ENCODE measurements at places on chromosomes 3 and 15. TPM values are rescaled to one million over a fixed set of nuclear protein-coding genes. Genes with fewer than 3 reads are reported as not detected.

Gene NKIRAS1
- total RNA-seq = 3.5 TPM

Gene PLCB2
- total RNA-seq = 9.9 TPM

Gene CACNA2D2
- total RNA-seq = 1.5 TPM

Gene VPS18
- total RNA-seq = 18.0 TPM

Gene CMTM8
- total RNA-seq = 3.5 TPM

Gene CHL1
- total RNA-seq = 9.1 TPM

DNA sequence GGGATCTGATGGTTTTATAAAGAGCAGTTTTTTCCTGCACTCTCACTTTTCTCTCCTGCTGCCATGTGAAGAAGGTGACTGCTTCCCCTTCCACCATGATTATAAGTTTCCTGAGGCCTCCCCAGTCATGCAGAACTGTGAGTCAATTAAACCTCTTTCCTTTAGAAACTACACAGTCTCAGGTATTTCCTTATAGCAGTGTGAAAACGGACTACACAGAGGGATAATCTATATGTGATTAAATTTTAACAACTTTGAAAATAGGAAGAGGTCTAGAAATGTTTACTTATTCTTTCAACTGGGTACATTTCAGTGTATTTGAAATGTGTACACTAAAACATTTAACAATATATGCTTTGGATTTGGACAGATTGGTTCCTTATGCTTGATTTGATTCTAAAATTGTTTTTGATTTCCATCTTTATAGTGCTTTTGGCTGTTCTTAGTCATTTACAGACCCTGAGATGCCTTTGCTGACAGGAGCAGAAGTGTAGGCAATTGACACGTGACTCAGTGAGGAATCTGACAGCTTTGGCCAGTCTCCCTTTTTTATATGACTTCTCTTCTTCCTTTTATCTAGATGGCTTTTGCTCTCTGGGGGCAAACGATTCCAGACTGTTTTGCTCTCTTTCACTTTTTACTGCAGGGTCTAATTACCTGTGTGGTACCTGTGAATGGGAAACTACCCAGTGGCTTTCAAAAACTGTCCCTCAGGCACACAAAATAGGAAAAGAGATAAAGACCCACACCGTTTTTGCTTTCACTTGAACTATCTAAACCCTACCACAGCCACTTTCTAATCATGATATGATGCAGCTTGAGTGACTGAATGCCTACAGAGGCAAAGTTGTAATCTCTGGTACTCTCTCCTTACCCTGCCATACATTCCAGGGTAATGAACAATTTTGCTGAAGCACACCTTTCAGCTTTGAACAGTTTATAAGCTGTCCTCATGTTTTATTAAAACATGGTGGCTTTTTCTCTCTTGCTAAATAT lies 422.6 kb downstream of the ROBO1 start:
- DNase-seq = no peak

- no peak for DNase-seq
Measured at GRCh38 chr3:135491491-135492205, 473.9 kb upstream of the PPP2R3A start.

DNA sequence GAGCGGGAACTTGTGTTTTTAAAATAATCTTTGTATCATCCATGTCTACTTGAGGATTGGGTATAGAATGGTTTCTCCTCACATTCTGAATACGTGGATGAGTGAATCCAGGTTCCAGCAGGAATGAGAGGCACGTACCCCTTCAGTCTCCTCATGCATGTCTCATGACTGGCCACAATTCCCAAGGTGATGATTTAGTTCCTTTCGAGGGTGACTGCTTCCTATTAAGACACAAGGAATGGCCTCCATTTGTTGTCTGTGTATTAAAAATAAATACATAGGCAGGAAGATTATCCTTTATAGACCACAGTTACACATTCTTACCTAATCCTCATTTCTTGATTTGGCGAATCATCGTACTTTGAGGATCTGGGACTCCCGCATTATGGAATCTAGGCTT lies 217.0 kb upstream of the LRIG1 start:
- no peak for DNase-seq

GRCh38 chr3:49880581-49881315 lies 11.0 kb upstream of the CAMKV start:
- no peak for DNase-seq

DNA sequence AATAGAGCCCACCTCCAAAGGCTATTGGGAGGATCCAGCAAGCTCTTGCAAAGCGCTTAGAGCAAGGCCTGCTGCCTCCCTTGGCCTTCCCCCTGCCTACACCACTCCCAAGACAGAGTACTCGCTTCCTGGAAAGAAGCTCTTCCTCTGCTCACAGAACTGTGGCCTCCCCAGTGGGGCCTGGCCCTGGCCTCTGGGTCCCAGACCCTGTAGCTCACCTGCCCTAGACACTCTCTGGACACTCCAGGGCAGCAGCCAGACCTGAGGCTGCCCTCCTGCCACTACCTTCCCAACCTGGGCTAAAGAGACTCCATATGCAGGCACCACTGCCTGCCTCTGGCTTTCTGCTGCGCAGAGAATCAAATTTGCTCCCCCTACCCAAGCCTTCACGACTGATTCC lies 49.9 kb downstream of the GRIP2 start:
- DNase-seq = no peak

GRCh38 chr3:72629191-72629631 lies 219.0 kb downstream of the SHQ1 start:
- no peak for DNase-seq

DNA sequence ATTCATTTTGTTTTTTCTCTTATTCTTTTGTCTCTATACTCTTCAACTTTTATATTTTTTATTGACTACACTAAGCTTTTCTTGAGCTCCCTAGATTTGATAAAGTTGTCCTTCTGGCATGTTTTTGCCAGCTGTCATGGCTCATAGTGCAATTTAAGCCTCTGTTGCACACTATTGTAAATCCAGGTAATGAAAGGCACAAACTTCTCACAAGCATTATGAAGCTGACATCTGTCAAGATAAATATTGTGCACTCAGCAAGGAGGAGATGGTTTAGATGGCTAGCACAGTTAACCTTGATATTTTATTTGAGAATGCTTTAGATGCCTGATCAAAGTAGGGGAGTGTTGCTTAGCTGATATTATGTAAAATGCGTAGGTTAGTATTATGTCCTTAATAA lies 1280.9 kb downstream of the NSUN3 start:
- DNase-seq = no peak

- no peak for DNase-seq
Measured at GRCh38 chr15:77393471-77393840, 26.4 kb downstream of the PEAK1 start.

GRCh38 chr15:42385206-42385979 lies 26.1 kb downstream of the CAPN3 start:
- DNase-seq = peak; percentile 72

DNA sequence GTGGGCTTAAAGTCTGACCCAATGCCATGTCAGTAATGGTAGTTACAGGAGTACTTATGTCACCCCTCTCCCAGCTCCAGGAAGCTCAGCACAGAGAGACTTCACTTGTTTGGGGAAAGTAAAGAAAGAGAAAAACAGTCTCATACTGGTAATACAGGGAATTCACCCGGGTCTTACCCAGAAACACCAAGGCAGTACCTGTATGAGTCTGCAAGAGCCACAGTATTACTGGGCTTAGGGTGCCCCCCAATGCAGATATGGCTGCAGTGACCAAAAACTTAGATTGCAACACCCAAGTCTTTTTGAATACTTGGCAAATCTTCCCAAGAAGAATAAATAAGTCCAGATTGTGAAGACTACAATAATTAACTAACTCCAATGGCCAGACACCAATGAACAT lies 622.1 kb downstream of the IGSF11 start:
- DNase-seq = no peak

- no peak for DNase-seq
Measured at GRCh38 chr3:102514241-102514640, 79.4 kb downstream of the ZPLD1 start.

DNA sequence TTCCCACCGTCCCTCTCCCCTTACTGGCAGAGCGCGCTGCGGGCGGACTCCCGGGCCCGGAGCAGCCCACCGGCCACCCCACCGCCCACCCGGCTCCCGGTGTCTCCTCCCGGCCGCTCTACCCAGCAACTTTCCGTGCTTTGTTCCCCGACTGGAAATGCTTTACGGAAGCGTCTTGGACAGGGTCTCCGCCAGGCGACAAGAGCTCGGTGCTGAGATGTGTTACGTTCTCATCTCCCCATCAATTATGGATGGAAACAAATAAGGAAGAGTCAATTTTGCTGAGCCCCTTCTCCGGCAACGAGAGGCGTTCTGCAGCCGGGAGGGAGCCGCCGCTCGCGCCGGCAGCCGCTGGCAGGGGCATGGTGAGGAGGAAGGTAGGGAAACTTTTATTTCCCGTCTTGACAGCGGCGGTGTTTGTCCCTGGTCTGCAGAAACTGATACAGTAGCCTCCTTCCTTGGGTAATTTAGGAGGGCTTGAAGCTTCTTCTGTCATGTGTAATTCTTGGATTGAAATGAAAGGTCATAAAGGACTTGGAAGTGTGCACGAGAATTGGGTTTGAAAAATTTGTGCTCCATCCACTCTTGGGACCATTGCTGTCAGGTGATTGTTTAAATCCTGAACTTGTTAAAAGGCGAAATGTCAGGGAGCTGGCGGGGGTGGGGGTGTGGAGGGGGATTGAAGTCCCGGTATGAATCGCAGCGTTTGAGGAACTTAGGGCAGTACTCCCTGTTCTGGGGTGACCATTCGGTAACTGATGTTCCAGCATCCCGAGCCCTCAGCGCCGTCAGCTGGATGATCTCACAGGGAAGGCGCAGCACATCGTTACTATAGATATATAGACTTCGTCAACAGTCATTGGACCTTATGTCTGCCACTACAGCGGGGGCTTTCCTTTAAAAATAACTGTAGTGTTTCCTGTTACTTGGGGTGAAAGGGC lies 1.5 kb downstream of the SEMA6D start:
- peak; percentile 58 for DNase-seq

- peak; percentile 70 for DNase-seq
Measured at GRCh38 chr3:129003578-129004112, 2.5 kb downstream of the EFCC1 start.
